Activated naive CD4-positive, alpha-beta T cell treated with anti-CD3 and anti-CD28 coated beads for 36 hours (primary cell): ENCODE measurements at places on chromosomes 16 and 17.

DNA sequence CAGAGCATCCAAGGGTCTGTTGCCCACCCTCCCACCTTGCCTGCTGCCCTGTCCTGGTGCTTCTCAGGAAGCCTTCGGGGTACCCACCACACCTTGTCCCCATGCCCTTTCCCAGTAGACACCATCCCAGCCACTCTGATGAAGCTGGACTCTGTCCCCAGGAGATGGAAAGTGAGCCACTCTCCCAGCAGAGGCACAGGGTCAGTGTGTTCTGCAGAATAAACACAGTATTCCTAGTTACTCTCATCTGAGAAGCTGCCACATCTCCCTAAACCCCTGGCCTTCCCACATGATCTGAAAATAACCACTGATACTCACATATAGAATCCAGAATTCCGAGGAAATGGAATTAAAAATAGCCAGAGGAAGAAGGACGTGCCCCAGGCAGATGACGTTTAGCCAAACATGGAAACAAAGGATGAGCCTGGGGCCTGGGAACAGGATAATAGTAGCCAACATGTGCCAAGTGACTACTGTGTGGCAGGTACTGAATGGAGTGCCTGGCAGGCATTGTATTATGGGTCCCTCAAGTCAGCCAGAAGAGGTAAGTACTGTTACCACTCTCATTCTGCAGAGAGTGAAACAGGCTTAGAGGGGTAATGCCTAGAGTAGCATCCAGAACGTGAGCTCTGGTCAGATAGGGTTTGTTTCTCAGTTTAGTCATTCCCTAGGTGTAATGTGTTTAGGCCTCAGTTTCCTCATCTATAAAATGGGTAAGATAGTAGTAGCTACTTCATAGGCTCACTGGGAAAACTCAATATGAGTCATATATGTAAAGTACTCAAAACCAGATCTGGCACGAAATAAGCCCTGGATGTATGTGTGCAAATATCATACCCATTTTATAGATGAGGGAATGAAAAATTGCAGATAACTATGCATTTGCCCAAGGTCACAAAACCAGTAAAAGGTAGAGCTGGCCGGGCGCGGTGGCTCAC lies 20.8 kb upstream of the PEMT start:
- no peak for DNase-seq

DNA sequence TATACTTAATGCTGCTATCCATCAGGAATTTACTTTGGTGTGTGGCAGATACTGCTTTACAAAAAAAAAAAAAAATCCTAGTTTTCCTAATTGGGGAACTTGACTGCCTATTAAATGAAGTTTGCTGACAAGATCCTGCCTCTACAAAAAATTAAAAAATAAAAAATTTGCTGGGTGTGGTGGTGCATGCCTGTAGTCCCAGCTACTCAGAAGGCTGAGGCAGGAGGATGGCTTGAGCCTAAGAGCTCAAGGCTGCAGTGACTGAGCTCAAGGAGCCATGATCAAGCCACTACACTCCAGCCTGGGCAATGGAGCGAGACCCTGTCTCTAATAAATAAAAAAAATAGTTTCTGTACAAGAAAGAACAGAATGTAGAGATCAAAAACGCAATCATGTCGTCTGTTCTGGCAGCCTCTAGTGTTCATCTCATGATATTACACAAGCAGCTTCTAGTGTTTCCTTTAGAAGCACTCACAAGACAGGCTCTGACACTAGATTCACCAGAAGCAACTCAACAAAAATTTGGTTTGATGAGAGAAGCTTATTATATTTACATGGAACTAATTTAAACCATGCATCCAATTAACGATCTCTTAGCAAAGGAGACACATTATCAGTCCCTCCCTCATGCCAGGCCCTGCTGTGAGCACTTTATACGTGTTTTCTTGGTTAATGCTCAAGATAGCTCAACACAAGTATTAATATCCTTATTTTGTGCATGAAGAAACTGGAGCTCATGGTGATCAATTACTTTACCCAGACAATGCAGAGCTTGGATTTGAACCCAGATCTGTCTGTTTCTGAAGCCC lies 6.8 kb upstream of the KRTAP17-1 start:
- DNase-seq = peak; percentile 28

DNA sequence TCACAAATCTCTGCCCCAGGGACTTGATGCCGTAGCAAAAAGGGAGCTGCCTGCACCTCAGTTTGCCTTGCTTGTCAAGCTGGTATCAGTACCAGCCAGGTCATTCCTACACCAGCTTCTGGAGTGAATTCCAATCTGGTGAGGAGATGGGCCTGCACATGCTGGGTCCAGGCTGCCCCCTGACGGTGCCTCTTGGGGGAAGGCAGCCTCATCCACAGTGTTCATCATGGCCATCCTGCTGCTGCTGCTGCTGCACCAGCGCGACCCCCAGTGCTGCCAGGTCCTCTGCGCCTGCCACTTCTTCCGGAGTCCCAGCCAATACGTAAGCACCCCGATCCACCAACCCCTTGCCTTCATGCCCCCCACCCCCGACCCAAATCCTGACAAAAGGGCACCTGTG lies 8.3 kb downstream of the MRPL27 start:
- DNase-seq = no peak

GRCh38 chr16:83066881-83067280 lies 440.1 kb downstream of the CDH13 start:
- DNase-seq = no peak

GRCh38 chr17:45675012-45675411 lies 109.1 kb upstream of the CRHR1 start:
- no peak for DNase-seq

GRCh38 chr17:42167807-42168206 lies 13.0 kb upstream of the RAB5C start:
- no peak for DNase-seq
